ENCODE measurements at places on chromosomes 5 and 9.
A peak's percentile ranks its signal among the peaks of the same experiment; 100 is the strongest.

DNA sequence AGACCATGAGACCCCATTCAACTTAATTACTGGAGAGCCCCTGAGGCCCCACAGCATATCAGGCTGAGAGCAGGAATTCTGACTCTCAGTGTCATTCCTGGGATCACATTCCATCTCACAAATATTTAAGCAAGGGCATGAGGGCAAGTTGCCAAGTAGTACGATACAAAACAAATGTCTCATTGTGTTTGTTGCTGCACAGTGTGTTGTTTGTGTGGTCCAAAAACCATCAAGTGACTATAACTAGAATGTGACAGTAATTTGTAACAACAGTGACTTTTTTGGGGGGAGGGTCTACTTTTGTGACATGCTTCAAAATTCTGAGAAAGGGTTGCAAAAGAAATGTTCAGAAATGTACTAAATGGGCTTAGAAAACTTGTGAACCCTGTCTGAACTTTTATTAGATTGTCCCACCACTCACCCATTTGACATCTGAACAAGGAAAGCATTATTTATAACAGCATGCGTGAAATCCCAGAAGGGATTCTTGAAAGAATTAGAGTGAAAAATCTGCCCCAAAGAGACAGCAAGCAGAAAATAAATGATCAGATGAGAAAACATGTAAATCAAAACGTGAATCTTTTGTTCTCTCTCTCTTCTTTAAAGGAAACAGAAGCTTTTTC, 347.0 kb downstream of the NTRK2 start:
- DNase-seq, result peak; percentile 63

GRCh38 chr5:148469501-148469935, 85.8 kb downstream of the FBXO38 start:
- DNase-seq, result peak; percentile 41

DNA sequence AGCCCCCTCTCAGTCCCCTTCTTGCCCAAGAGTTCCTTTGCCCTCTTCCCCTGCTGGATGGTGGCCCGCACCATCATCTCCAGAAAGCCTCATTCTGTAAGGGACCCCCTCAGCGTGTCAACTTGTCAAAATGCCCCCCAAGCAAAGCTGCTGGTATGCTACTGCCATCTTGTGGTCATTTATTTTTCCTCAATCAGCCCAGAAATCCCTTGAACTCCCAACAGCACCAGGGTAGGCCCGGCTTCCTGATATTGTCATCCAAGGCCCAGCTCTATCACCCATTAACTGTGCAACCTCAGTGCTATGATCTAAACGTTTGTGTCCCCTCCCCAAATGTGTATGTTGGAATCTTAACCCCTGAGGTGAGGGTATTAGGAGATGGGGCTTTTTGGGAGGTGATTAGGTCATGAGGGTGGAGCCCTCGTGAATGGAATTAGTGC, 53.2 kb upstream of the FBXW11 start:
- no peak for DNase-seq

- no peak for DNase-seq
These were observed at the start of gene PCDHGA11 for GRCh38 chr5:141420855-141421488. TSS of gene PCDHGA11 (plus strand) at chr5:141421051. CDS start at chr5:141421228, 177 bp downstream.

GRCh38 chr5:14569948-14570691, 11.5 kb upstream of the OTULINL start:
- DNase-seq, result no peak

Measured in hippocampal formation (tissue), 2 donors.